RWPE2 (cell line): ENCODE measurements at places on chromosomes 13 and 19.

GRCh38 chr13:75931116-75931515 lies 295.0 kb downstream of the LMO7 start:
- no peak for DNase-seq

DNA sequence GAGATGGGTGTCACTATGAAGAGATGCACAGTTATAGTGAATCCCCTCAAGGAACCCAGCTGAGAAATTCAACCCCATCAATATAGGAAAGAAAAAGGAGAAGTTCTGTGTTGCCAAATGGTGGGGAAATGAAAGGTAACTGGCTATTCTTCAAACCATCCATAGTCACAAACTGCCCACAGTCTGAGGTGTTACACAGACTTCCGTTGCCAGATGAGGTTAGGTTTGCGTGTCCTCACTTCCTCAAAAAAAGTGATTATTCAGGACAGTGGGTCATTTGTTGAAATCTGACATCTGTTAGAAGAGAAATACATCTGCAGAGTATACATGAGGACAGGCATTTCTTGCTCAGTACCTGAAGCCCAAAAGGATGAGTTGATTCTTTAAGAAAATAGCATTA lies 9.0 kb downstream of the SIGLEC5 start:
- no peak for DNase-seq

GRCh38 chr13:112248862-112249592 lies 127.1 kb upstream of the SPACA7 start:
- DNase-seq: no peak

- DNase-seq: no peak
These were observed 6.5 kb upstream of the MFSD12 start for GRCh38 chr19:3563709-3564524.

DNA sequence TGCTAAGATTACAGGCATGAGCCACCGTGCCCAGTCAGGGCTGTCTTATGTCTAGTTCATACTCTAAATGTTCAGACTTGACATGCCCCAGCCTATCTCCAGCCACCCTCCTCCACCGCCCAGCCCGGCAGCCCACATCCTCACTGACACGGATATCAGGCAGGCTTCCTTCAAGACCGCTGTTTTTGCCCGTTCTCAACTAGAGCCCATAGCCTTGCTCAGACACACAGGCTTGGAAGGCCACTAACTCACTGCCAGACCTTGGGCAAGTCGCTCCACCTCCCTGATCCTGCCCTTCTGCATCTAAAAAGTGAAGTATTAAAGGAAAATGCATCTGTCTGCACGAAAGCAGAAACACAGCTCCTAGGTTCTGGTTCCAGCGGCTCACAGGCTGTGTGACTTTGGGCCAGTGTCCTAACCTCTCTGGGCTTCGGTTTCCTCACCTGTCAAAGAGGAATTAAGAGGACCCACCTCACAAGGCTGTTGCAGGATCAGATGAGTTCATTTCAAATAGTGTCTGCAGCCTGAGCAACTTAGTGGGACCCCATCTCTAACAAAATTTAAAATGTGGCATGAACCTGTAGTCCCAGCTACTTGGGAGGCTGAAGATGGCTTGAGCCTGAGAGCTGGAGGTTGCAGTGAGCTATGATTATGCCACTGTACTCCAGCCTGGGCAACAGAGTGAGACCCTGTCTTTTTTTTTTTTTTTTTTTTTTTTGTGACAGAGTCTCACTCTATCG lies 14.5 kb upstream of the CERS4 start:
- DNase-seq: no peak

DNA sequence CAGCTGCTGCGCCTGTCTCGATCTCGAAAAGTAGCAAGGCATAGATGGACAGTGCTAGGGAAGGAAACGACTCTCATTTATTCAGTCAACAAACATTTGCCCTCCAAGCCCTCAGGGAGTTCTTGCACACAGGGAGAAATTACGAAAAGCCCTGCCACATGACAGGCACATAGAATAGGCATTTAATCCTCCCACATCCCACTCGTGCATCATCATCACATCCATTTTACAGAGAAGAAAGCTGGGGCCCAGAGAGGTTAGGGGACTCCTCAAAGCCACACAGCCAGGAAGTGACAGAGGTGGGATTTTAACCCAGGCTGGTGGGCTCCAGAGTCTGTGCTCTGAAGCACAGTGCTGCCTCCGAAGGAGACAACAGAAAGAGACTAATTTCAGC lies 11.6 kb downstream of the TMEM221 start:
- no peak for DNase-seq

GRCh38 chr19:44747739-44748425 lies 626 bp upstream of the BCL3 start:
- DNase-seq: peak; percentile 82

DNA sequence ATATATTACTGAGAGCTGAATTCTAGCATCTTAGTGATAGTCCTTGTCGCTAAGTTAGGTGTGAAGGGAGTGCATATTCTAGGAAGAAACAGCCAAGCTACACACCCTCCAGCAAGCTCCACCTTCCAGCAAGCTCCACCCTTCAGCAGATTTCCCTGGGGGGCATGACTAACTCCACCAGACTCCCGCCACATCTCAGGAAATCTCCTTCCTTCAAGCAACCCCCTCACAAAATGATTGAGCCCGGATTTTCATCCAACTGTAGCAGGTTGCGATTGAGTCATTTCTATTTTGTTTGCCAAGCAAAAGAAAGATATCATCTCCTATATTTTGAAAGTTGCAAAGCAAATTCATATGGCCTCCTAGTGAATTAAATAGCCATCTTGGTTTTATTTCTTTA lies 162.1 kb upstream of the TMTC4 start:
- no peak for DNase-seq
